ENCODE measurements at places on chromosomes 4 and X.

DNA sequence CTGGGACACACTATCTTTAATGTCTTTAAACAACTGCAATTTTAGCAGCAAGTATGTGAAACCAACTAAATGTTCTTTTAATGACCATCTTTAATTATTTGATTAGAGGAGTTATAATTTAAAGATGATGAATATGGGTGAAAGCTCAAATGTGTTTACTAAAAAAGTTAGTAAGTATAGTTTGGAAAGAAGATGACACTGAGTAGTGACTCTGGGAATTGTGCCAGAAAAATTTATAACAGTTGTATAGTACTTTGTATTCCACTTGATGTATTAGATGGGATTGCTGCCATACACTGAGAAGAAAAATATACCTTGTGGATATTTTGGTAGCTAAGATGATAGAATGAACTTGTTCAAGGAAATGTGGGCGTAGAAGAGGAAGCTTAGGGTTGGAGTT lies 19.5 kb upstream of the PACRGL start:
- DNase-seq = no peak

- DNase-seq = no peak
Observed at GRCh38 chrX:130263016-130263415, 5.7 kb downstream of the ZNF280C start.

DNA sequence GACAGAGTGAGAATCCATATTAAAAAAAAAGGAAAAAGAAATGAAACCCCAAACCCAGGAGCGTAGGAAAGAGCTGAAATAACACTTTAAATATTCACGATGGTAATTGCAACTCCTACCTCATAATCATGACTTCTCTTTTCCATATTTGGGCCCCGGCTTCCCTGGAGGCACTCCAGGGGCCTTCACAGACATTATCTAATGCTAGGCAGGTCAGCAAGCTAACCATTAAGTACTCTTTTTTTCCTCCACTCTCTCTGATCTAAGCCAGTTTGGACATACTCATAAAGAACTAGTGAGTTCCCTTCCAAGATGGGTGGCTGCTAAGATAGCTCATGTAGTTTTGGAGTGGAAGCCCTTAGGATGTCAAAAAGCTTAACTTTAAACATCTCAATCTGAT lies 83.2 kb downstream of the SH3KBP1 start:
- DNase-seq = no peak

DNA sequence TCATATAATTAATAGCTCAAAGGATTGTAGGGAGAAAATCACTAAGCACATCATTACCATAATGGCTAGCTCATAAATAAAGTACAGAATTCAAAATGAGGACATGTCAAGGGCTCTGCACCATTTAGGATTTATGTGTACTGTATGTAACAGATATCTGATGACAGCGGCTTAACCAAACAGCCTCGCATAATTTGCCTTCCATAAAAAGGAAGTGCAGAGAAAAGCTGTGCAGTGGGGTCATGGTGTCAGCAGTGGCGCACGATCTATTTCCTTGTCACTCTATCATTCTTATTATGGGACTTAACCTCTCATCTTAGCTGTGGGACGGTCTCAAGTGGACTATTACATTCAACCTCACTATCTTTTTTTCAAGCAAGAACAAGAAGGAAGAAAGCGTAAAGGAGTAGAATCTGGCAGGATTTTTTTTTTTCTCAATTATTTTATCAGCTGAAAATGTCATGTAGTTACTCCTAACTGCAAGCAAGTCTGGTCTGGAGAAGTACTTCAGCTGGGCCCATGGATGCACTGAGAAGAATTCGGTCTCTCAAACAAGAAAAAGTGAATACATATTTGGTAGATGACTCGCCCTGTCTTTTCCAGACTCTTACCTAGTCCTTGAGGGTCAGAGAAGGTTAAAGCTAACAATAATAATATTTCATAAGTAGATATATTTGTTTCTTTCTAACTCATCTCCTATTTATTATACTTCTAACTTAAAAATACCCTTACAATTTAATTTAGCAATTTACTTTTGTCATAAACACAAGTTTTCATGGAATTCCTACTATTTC lies 94.6 kb downstream of the COX18 start:
- DNase-seq = no peak

- no peak for DNase-seq
Observed at GRCh38 chr4:48172651-48173050, 38.6 kb upstream of the TXK start.

GRCh38 chr4:40409835-40410234 lies 74.7 kb downstream of the CHRNA9 start:
- no peak for DNase-seq

- no peak for DNase-seq
Observed at GRCh38 chrX:8194216-8194615, 23.1 kb upstream of the VCX2 start.

- no peak for DNase-seq
Observed at GRCh38 chr4:19736968-19737756, 514.5 kb upstream of the SLIT2 start.

GRCh38 chrX:48467281-48467761 lies 2.7 kb downstream of the SLC38A5 start:
- DNase-seq = no peak

DNA sequence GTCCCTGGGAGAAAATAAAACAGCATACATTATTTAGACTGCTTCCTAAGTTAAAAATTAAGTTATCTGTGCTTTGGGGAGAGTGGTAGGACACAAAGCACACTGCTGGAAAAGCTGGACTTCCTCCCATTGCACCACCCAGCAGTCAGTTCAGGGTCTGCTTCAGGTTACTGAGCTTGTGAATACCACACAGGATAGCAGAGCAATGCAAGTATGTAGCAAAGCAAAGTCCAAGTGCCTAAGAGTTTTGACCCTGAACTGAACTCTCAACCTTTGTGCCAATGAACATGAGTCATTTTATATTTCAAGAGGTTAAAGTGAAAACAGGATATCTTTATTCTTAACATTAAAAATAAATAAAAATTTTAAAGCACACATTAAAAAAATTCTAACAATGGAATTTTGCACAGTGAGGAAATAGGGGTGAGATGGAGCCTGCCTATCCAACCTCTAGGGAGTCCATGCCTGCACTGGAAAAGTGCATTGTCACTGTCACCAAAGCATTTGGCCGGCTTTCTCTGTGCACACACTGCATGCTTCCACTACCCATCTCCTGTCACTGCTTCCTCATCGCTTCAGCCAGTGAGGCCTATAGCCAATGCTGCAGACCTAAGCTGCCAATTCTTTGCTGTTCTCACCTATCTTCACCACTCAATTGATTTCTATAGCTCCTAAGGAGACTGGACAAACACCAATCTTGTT lies 50.9 kb downstream of the ABCG2 start:
- no peak for DNase-seq

DNA sequence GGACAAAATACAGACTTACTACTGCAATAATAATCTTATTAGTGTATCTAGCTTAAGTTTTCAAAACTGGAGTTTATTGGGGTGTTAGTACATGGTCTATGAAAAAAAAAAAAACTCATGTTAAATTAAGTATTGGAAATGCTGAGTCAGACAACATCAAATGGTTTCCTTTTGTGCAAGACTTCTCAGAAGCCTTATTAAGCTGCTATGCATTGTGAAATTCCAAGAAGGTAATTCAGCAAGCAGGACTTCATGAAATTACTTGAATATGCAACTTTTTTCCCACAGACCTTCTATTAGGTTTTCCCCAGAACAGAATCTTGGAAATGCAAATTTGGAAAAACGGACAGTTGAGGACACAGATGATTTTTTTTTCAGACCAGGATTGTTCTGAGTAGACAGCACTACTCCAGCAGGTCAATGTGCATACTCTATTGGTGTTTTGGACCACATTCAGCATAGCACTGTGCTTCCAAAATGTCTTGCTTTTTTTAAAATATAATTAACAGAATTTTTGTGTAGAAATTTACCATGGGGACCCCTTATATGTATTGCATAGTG lies 568.8 kb upstream of the TENM3 start:
- no peak for DNase-seq

- peak; percentile 13 for DNase-seq
Observed at GRCh38 chr4:3442959-3443749, 1.4 kb downstream of the HGFAC start.

DNA sequence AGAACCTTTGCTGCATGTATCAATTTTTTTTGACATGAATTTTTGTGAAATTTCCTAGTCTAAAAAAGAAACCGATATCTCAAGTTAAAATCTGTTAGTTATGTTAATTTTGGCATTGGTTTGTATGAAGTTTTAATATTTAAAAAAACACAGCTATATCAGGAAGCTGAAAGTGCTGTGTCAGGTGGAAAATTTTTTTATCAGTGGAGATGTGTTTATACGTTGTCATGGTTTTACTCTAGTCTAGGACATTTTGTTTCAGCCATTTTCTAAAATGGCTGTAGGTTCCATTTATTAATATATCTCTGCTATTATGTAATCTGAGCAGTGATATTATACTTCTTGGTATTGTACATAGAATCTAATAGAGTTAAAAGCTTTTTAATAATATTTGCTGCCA lies 34.2 kb downstream of the OCRL start:
- no peak for DNase-seq

GRCh38 chr4:66571145-66571695 lies 900.9 kb upstream of the EPHA5 start:
- no peak for DNase-seq

GRCh38 chr4:4913628-4914027 lies 54.2 kb downstream of the MSX1 start:
- no peak for DNase-seq

GRCh38 chrX:121283921-121284320 lies 236.5 kb downstream of the GLUD2 start:
- no peak for DNase-seq

GRCh38 chr4:11111876-11112275 lies 316.8 kb downstream of the HS3ST1 start:
- no peak for DNase-seq

- no peak for DNase-seq
Observed at GRCh38 chr4:48152259-48152658, 18.2 kb upstream of the TXK start.

DNA sequence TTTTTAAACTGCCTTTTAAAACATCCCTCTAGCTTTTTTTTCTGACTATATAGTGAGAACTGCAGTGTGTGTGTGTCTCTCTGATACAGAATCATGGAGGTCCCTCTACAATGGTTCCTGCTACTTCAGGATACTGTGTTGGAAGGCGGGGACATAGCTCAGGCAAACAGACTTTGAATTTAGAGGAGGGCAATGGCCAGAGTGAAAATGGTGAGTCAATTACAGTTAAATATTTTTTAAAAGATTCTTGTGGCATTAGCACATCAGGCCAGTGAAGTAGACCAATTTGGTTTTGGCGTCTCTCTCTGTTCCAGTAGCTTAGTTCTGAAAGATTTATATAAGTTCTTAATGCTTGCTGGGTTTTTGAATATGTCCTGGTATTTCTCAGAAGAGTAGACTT lies 47.1 kb downstream of the ALG13 start:
- no peak for DNase-seq

DNA sequence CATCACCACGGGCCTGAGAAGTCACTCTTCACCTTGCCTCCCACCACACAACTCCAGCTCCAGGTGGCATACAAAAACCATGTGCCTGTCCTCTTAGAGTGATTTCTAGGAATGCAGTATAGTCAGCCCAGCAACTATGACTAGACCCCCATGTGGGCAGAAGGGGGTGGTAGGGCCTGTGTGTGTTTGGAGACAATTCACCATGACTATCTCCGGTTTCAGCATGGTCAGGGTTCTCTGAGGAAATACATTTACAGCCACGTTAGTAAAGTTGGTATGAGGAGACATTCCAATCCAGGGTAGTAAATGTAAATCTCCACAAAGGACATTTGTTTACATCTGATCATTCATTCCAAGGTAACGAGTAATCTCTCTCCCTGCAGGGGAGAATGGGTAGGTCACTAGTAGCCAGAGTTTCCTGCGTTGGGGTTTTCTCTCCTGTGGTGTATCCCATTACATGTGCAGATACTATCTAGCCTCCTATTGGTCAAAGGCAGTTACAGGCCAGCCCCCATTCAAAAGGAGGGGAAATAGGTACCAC lies 4.2 kb upstream of the MTMR1 start:
- no peak for DNase-seq

GRCh38 chr4:42703813-42704212 lies 46.9 kb upstream of the ATP8A1 start:
- no peak for DNase-seq

- no peak for DNase-seq
Observed at GRCh38 chrX:110258552-110258951, 59.3 kb downstream of the AMMECR1 start.

GRCh38 chr4:13968723-13969122 lies 341.2 kb upstream of the BOD1L1 start:
- no peak for DNase-seq

GRCh38 chr4:33722800-33723516 lies 2521.4 kb downstream of the ARAP2 start:
- DNase-seq = no peak

DNA sequence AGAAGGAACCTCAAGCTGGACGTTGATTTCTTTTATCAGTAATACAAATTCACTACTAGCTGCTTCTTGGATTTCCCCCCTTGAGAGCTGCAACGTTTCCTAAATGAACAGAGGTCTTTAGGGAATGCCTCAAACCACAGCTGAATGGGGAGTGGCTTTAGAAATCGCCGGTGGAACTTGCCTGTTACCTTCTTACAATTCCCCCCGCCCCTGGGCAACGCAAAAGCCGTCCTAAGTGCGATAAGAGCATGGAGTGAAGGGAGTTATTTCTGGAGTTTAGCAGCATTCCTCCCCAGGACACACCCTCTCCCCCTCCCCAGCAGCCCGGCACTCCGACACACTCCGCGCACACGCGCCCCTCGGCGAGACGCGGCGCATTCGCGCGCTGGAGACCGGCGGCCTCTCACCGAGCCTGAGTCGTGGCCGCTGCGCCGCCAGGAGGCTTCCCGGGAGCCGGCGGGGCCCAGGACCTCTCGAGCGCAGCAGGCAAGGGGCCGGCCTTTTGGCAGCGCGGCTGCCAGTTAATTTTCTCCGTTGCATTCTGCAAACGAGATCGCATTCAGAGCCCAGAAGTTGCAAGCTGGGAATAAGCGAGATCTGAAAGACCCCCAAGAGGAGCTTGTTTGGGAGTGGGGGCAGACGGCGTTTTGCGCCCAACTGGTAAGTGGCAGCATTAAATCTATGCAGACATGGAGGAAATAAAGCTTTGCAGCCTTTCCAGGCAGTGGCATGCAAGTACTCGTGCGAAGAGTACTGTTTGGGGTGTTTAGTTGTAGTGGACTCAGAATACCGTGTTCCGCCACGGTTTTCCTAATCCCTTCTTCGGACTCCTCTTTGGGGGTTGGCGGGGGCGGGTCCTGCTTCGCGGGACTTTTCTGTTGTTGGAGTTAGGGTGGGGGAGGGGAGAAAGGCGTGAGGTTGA lies 134.7 kb downstream of the PALLD start:
- DNase-seq = no peak

- no peak for DNase-seq
Observed at GRCh38 chr4:133145758-133146573, 3.1 kb upstream of the PCDH10 start.

- no peak for DNase-seq
Observed at GRCh38 chr4:139873111-139873860, 207.7 kb downstream of the MGST2 start.

Data from stimulated activated CD8-positive, alpha-beta memory T cell treated with anti-CD3 and anti-CD28 coated beads, Interleukin-4, amount 100 ng/mL, for 1 hour (primary cell).